ENCODE measurements at places on chromosomes 12 and 14. TPM values are rescaled to one million over a fixed set of nuclear protein-coding genes. Genes with fewer than 3 reads are reported as not detected.

The TAPBPL gene
- 8.9 TPM for total RNA-seq

The CCDC38 gene
- total RNA-seq = not detected

The DIO2 gene
- total RNA-seq = 1.5 TPM

The PLBD1 gene
- total RNA-seq = 1.5 TPM

The OSGEP gene
- 58.6 TPM for total RNA-seq

The FOXN4 gene
- total RNA-seq = not detected

The CEBPE gene
- total RNA-seq = not detected

The OR4K5 gene
- not detected for total RNA-seq

The SUDS3 gene
- total RNA-seq = 41.8 TPM

The PLEKHD1 gene
- total RNA-seq = 0.34 TPM

The MANSC1 gene
- 4.1 TPM for total RNA-seq

The SIX6 gene
- not detected for total RNA-seq

The DNAH10 gene
- under 0.01 TPM for total RNA-seq

The GYS2 gene
- not detected for total RNA-seq

The FGF23 gene
- total RNA-seq = not detected

The AGAP2 gene
- total RNA-seq = under 0.01 TPM

The PRH2 gene
- total RNA-seq = not detected

The OR11G2 gene
- not detected for total RNA-seq

The LRP1-AS gene
- not detected for total RNA-seq

The PKP2 gene
- total RNA-seq = not detected

The ITGA7 gene
- total RNA-seq = 1.3 TPM

The SIX1 gene
- under 0.01 TPM for total RNA-seq

The BCL11B gene
- total RNA-seq = under 0.01 TPM

The ACVRL1 gene
- total RNA-seq = 1.00 TPM

The C12orf76 gene
- 8.7 TPM for total RNA-seq

The LPCAT3 gene
- total RNA-seq = 21.3 TPM

The SYCP3 gene
- total RNA-seq = 0.73 TPM

The BMP4 gene
- 1.7 TPM for total RNA-seq

The POTEG gene
- total RNA-seq = not detected

The KRT75 gene
- total RNA-seq = not detected

The LIN7A gene
- not detected for total RNA-seq

The PTGER2 gene
- total RNA-seq = under 0.01 TPM

The BATF gene
- total RNA-seq = 7.0 TPM

The PCED1B gene
- total RNA-seq = 0.69 TPM

The GPRC5D gene
- total RNA-seq = not detected

The KRT78 gene
- not detected for total RNA-seq

The TAS2R14 gene
- 4.7 TPM for total RNA-seq

The TEX52 gene
- not detected for total RNA-seq

The LRRK2 gene
- 19.9 TPM for total RNA-seq
